ENCODE measurements at places on chromosomes 5 and 9. TPM values are rescaled to one million over a fixed set of nuclear protein-coding genes. Genes with fewer than 3 reads are reported as not detected.

GRCh38 chr5:39657943-39658342, 233.2 kb upstream of the DAB2 start:
- no peak for DNase-seq

GRCh38 chr5:122369253-122369815, 57.3 kb downstream of the SNCAIP start:
- DNase-seq, result no peak

- peak; percentile 53 for DNase-seq
Measured at GRCh38 chr5:428219-428618, 14.8 kb upstream of the EXOC3 start.

- no peak for DNase-seq
Measured at GRCh38 chr5:138037907-138038633, 5.2 kb upstream of the FAM13B start.

GRCh38 chr5:123496892-123497291, 15.1 kb upstream of the CSNK1G3 start:
- no peak for DNase-seq

GRCh38 chr5:86376214-86376613, 241.5 kb upstream of the COX7C start:
- no peak for DNase-seq

DNA sequence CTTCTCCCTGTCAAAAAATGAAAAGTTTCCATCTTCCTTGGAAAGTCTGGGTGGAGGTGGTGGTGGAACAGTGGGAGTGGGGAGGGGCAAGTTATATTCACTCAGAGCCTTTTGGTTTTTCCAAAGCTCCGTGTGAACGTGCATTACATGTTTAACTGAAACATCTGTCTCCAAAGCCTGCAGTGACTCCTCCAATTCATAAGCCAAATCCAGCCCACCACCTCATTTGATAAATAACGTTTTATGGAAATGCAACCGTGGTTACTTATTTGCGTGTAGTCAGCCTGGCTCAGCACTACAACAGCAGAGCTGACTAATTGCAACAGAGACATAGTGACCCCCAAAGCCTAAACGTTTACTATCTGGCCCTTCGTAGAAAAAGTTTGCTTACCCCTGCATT, 13.9 kb downstream of the TNFSF8 start:
- no peak for DNase-seq

DNA sequence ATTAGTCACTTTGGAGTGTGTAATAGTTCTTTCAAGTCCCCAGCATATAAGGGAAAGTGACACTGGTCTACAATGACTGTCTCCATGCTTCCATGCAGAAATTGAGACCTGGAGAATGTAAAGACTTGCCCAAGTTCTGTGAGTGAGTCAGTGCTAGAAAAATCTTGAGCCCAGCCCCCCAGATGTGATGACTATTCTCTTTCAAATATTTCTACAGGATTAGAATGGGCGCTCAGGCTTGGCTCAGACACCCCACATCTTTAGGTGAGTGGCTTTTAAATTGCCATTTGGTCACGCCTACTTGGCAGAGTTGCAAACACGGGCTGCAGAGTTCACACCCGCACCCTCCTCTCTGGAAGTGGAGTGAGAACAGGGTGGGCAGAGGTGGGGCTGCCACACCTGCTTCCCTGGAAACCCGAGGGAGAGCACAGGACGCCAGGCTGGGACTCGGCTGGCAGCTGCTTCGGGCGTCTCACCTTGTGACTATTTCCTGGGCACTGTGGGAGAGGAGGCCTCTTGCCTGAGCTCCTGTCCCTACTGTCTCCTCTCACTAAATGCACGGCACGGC, 37.6 kb downstream of the ROPN1L start:
- DNase-seq, result no peak

DNA sequence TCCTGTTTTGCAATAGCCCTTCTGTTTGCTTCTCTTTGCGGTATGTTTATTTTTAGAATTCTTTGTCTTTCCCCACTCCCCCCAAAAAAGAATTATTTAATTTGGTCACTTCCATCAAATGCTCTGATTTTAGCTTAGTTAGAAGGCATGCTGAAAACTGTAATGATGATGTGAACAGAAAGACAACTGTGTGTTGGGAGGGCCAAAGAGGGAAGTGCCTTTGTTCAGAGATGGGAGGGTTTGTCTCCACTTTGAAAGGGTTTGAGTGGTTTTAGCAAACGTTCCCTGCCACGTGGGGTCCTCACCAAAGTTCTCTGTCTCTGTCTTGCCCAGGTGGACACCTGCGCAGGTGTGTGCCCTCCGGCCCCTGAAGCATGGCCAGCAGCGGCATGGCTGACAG, 41.9 kb downstream of the SYK start:
- DNase-seq, result no peak

DNA sequence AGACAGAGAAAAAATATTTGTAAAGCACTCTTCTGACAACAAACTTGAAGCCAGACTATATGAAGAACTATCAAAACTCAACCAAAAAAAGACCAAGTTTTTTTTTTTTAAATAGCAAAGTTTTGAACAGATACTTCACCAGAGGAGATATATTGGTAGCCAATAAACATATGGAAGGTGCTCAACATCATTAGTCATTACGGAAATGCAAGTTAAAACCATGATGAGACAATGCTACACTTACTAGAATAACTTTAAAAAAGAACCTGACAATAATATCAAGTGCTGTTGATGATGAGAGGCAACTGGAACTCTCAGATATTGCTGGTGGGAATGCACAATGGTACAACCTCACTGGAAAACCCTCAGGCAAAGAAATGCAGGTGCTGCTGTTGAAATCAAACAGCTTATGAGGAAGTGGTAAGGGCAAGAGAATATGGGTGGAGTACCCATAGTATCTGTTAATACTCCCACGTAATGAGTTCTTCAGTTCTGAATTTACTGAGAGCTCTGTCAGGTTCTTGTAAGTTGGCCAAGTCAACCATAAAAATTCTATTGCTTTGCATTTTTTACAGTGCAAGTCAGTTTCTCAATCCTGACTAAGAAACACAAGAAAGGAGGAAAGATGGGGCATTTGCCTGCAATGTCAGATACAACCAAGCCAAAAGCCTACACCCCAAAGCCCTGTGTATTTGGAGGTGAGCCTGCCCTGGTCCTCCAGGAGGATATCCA, 87.3 kb upstream of the GNAQ start:
- DNase-seq, result no peak

DNA sequence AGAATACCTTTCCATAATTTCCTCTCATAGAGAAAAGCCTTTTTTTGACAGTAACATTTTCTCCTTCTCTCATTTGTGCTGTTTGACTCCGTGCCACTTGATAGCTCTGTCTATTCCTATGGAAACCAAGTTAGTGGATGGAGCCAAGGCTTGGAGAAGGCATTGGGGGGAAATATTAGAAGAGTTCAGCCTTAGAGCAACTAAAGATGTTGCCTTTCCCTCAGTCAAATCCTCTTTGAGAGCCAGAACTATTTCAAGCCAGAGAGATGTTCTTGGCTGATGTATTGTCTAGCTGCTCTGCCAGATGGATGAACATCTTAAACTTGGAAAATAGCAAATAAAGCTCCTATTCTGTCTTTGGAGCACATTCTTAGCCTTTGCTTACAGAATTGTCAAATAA, 112.4 kb downstream of the INVS start:
- no peak for DNase-seq

- no peak for DNase-seq
Measured at GRCh38 chr9:91486699-91487497, 63.3 kb upstream of the NFIL3 start.

- no peak for DNase-seq
Measured at GRCh38 chr5:150598006-150598405, 42.5 kb upstream of the SYNPO start.

- no peak for DNase-seq
Measured at GRCh38 chr5:55908804-55909203, 57.6 kb downstream of the IL31RA start.

GRCh38 chr9:134836406-134836970, 44.1 kb upstream of the FCN2 start:
- no peak for DNase-seq

DNA sequence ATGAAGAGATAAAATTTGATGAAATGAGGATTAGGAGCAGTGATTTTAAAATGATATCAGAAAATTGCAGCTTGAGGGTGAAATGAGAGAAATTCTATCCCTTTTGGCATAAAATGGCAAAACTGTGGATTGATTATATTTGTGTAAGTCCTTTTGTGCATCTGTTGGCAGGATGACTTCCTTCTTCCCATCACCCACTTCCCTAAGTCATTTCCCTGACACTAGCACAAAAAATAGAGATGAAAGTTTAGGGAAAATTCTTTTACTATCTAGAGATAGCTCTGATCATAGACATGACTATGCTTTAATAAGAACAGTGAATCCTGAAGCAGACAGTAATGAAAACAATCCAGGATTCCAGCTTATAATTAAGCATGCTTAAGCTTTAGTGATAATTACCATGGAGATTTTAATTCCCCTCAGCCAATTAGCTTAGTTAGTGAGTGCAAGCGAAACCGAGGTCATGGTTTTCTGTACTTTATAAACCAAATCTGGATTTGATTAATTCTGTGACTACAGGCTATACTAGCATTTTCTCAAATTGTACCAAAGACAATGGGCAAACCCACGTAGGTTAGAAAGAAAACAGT, 163.6 kb upstream of the TARS1 start:
- DNase-seq, result no peak

DNA sequence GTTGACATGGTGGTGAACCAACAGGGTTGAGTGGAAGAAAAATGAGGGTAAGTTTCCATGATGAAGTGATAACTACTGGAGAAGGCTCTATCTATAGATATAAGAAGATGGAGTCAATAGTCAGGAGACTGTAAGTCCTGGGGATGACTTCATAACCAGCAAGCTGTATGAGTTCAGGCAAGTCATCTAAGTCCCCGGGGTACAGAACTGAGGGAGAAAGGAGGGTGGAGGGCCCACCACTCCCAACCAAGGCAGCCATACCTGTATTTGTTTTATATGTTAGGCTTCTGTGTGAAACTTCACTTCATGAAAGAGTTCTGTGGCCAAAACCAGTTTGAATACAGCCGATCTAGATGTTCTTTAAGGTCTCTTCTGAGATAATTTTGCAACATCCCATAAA, 53.3 kb upstream of the IFNE start:
- DNase-seq, result no peak

GRCh38 chr9:127489471-127490115, 38.3 kb downstream of the LRSAM1 start:
- no peak for DNase-seq

GRCh38 chr5:173789031-173789920, 98.9 kb upstream of the CPEB4 start:
- DNase-seq, result no peak

GRCh38 chr5:113063927-113064326, 87.3 kb downstream of the DCP2 start:
- DNase-seq, result peak; percentile 32

DNA sequence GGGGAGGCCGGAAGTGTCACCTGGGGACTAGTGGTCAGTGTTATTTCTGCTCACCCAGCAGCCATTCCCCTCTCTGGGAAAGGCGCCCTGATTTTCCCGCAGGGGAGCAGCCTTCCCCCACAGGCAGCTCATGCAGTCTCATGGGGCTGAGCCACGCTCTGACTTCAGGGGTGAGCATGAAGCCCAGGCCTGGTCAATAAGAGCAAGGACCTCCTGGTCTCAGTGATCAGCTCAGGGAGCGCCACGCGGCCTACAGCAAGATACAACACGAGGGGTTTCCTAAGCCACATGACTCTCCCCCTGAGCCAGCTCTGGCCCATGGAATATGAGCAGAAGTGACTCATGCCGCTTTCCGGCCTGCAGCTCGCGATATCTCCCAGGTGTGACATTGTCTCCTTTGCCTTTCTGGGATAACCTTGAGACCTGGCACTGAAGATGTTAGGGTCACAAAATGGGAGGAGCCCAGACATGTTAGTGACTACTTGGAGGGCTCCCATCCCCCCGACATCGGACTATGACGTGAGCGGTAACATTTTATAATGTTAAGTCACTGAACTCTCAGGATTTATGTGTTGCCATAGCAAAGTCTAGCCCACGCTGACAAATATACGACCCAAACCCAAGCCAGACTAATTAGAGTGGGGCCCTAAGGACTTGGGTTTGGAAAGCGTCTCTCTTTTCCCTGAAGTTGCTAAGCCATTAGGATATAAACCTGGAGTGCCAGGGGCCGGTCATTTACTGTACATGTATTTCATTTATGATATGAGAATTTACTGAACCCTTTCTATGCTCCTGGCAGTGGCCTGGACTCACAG, 46.5 kb upstream of the GFPT2 start:
- no peak for DNase-seq

GRCh38 chr9:86275962-86276361, 6.4 kb downstream of the ISCA1 start:
- no peak for DNase-seq

DNA sequence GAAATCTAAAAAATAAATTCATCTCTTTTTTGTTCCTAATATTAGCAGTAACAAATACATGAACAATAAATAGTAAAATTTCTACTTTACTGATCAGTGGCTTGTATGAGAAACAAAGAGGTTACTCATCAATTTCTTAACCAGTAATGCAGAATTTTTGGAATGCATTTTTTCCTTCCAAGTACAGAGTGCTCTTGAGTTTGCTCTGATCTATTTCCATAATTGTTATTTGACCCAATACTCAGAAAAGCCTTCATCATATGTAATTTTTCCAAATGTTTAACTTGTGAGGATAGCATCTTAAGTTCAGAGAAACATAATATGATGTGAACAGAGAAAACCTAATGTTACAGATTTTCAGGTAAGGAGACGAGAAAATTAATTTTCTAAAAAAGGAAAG, 47.3 kb downstream of the FBN2 start:
- no peak for DNase-seq

GRCh38 chr9:128175726-128176125, 15.6 kb downstream of the CIZ1 start:
- no peak for DNase-seq

CDH10 gene
- total RNA-seq, result 0.13 TPM

PDCD1LG2 gene
- total RNA-seq, result 3.0 TPM

SH3TC2 gene
- 59.1 TPM for total RNA-seq

HTR1A gene
- total RNA-seq, result not detected

PTPA gene
- 78.2 TPM for total RNA-seq

PCDHGA12 gene
- 12.1 TPM for total RNA-seq

JAKMIP2 gene
- total RNA-seq, result 14.6 TPM

HMCN2 gene
- 3.3 TPM for total RNA-seq

GABRA6 gene
- not detected for total RNA-seq

ARRDC1 gene
- total RNA-seq, result 30.6 TPM

PCDHGB4 gene
- total RNA-seq, result 9.0 TPM

SLC6A19 gene
- 0.09 TPM for total RNA-seq

ELAVL2 gene
- 0.40 TPM for total RNA-seq

LCN1 gene
- not detected for total RNA-seq

Data from sciatic nerve (tissue), 2 donors.